ENCODE measurements at places on chromosomes 1 and 21. TPM values are rescaled to one million over a fixed set of nuclear protein-coding genes. Genes with fewer than 3 reads are reported as not detected.

The TIAM1 gene
- 30.7 TPM for total RNA-seq

The POMGNT1 gene
- 40.3 TPM for total RNA-seq

The AQP10 gene
- total RNA-seq = not detected

The CD1E gene
- not detected for total RNA-seq

The PGLYRP4 gene
- not detected for total RNA-seq

The UBL4B gene
- not detected for total RNA-seq

The RSBN1 gene
- 16.4 TPM for total RNA-seq

- DNase-seq = no peak
Measured at GRCh38 chr1:53331446-53332185, 3.7 kb upstream of the LRP8 start.

DNA sequence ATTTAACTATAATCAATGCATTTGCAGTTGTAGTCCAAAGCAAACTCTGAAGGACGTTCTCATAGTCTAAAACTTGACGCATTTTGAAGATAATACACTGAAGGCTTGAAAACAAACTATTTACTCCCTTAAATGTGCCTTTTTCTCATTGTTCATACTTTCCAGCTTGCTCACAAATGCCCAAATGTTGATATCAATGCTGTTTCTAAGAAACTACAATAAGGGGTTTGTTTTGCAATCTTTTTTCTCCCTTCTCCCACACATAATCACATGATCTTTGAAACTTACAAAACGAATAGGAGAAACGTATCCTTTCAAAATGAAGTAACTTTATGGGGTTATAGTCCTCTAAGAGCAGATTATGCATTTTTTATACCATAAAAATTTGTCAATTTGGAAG, 508.7 kb downstream of the DPYD start:
- DNase-seq = no peak

- no peak for DNase-seq
Measured at GRCh38 chr1:57163325-57163724, 197.5 kb upstream of the C8B start.

- DNase-seq = peak; percentile 100
Measured at GRCh38 chr1:21607549-21608529, 61.3 kb downstream of the RAP1GAP start.

- no peak for DNase-seq
Measured at GRCh38 chr1:178354816-178355215, 141.9 kb downstream of the CLEC20A start.

- no peak for DNase-seq
Measured at GRCh38 chr1:83689921-83690868, 308.7 kb downstream of the TTLL7 start.

DNA sequence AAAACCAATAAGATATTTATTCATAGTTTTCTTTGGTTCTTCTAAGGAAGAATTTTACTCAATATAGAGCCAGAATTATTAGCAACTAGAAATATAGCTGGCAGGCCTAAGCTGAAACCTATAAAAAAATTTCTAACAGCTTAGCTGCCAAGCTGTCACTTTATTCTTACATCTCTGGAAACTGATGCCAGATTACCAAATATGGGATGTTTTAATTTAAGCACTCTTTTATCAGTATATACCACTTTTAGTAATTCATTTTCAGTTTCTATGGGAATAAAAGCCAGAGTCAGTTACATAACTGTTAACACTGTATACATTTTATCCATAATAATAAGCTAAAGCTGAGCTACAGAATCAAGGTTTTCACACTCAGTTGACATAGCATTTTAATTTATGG, 68.7 kb upstream of the MPC2 start:
- DNase-seq = no peak

DNA sequence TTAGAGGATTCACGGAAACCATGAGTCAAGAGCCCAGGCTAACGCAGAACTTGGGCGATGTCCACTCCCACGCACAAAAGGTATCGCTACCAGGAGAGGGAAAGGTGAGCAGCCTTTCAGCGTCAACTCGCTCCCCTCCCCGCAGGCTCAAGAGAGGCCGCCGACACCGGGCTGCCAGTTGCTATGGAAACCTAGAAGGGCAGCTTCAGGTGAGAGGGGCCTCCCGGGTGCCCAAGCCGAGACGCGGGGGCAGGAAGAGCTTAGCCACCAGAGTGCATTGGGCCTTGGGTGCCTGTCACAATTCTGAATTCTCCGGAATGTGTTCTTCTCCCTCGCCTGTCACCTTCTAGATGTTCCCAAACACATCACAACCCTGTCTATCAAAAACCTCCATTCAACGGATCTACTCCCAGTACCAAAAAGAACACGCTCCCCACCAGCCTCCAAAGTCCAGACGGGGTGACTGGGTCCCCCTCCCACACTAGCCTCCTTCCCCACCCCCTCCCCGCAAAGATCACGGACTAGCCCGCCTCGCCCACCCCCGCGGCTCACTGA, 694 bp downstream of the MEAF6 start:
- no peak for DNase-seq

DNA sequence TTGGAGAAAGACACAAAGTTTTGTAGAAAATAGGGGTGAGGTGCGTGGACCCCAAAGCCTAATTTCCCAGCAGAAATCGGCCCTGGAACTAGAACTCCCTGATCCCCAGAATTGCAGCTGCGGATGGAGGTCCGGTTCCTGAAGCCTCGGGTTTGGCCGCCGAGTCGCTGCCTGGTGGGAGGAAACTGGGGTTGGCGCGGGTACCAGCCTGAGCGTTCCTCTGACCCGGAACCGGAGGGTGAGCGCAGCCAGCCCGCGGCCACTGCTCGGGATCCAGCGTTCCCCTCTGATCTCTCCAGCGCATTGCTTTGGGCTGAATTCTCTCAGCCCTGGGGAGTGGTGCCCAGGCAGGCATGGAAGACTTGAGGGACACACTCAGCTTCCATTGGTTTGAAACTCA, 1.6 kb downstream of the ST6GALNAC5 start:
- DNase-seq = no peak

All from H1 (cell line).